Spinal cord (tissue), 10 donors: ENCODE measurements at places on chromosomes 4 and X.

GRCh38 chr4:152601156-152601555 lies 65.3 kb upstream of the FBXW7 start:
- no peak for DNase-seq

- no peak for DNase-seq
Measured at GRCh38 chr4:153934688-153935017, 145.8 kb upstream of the SFRP2 start.

DNA sequence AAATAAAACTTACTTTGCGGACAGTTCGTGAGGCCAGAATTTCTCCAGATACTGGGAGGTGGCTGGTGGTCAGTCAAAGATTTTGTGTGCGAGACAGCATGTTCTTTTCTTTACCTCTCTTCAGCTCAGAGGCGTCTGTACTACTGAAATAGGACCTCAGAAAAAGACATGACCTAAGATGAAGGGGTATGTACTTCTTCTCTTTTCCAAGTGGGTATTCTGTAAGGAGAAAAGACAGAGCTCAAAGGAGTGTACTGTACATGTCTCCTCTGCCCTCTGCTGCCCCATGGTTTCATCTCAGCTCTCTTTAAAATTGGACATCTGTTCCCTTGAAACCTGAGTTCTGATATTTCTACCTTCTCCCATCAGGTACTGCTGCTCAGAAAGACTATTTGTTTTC lies 38.1 kb downstream of the SEPTIN11 start:
- no peak for DNase-seq

- DNase-seq = no peak
Measured at GRCh38 chr4:150814873-150815272, 200.2 kb downstream of the LRBA start.

DNA sequence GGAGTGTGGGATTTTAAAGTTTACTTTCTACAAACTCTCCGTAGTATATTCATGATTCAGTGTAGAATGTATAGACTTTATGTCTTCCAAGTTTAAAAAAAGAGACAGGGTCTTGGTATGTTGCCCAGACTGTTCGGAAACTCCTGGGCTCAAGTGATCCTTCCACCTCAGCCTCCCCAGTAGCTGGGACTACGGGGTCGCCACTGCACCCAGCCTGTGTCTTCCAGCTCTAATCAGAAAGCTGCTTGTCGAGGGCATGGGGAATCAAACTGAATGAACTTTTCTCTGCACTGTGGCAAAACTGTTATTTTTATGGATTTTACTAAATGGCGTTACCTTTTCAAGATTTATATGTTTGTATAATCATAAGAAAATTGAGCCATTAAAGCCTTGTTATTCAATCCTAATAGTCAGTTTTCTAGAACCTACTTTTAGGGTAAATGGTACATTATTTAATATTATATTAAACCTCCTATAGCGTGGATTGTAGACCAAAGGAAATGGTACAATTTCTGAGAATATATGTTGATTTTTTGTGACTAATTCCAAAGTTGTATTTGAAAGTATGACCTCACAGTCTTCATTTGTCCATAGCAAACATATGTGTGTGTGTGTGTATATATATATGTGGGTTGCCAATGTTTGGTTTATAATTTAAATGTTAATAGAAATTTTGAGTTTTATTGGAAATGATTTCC lies 1.1 kb downstream of the BLOC1S4 start:
- no peak for DNase-seq

GRCh38 chr4:155001251-155001650 lies 207.2 kb upstream of the NPY2R start:
- no peak for DNase-seq

- no peak for DNase-seq
Measured at GRCh38 chr4:150387981-150388380, 194.0 kb upstream of the MAB21L2 start.

GRCh38 chrX:25068340-25068739 lies 52.6 kb upstream of the ARX start:
- DNase-seq = no peak

DNA sequence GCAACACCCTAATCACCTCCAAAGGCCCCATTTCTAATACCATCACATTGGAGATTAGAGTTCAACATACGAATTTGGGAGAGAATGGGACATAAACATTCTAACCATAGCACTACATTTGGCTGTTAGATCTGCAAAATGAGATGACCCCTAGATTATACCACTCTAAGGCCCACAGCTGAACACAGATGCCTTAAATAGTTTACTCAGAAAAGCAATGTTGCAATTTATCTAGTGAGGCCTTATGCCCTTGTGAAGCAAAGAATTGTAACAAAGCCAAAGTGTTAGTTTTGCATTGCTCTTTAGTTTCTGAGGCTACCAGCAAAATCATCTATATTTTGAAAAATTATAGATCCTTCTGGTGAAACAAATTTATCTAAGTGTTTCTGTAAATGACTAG lies 31.6 kb upstream of the ARHGEF6 start:
- DNase-seq = no peak

DNA sequence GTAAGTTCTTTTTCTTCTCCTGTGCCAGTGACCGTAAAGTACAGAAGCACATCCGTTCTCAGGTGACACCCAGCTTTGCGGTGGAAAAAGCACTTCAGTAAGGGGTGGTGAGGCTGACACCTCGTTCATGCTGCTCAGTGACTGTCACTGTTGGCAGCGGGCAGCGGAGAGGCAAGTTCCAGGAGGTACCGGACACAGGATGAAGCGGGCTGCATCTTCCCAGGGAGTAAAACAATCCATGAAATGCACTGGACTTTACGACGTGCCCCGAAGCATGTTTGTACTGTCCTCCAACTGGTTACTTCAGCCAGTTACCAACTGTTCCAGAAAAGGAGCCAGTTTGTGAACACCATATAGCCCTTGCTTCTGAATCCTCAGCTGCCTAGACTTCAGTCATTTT lies 110.7 kb downstream of the ZNF827 start:
- no peak for DNase-seq

DNA sequence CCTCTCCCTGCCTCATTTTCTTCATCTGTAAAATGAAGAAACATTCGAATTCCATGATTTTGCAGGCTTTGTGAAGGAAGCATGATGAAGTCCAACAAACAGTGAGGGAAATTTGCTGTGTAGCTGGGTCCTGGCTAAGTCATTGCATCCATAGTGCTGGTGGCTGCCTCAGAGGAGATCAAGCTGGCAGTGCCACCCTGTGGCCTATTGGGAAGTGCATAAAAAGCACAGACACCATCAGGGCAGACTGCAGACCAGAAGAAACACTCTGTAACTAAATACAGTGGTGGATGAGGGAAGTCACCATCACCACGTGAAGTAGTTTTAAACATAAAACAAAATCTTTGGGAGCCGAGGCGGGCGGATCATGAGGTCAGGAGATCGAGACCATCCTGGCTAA lies 40.7 kb upstream of the DDX3X start:
- no peak for DNase-seq

DNA sequence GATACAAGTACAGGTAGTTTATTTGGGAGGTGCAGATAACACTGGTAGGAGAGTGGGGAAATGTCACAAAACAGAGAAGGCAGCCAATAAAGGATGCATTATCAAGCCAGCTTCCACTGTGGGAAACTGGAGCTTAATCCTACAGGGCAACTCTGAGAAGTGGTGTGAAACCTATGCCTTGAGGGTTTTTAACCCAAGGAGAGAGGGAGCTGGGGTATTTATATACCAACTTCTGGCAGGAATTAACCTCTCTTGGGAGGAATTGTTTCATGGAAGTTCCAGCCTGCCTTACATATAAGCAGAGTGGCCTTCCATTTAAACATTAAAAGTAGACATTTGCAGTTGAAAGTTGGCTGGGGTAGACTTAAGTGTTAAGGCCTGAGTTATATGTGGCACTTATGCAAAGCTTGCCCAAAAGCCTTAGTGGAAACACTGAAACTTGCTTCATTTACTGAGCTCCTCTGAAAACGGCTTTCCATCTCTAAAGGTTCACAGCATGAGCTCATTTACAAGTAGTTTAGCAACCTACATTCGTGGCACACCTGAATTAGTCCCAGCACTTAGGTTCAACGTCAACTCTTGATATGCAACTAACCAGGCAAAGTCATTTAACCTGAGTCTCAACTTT lies 19.2 kb downstream of the MAGEB17 start:
- DNase-seq = no peak

- peak; percentile 96 for DNase-seq
Measured at GRCh38 chr4:95165926-95166524, 382.7 kb downstream of the UNC5C start.
